ENCODE measurements at places on chromosomes 1 and 21.

DNA sequence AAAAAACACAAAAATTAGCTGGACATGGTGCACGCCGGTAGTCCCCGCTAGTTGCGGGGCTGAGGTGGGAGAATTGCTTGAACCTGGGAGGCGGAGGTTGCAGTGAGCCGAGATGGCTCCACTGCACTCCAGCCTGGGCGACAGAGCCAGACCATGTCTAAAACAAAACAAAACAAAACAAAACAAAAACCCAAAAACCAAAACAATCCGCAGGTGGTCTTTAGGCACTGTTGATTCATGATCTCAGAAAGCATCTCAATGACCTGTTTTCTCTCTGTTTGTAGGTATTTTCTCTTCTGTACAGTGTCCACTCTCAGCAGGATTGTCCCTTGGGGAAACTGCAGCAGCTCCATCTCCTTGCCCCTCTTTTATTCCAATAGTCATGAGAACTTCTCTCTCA, 74.9 kb upstream of the ADGRL2 start:
- H3K27me3 ChIP-seq = no peaks in the 10 kb centered on the region
- H3K36me3 ChIP-seq = no peaks in the 10 kb centered on the region
- no peak for DNase-seq
- H3K27ac ChIP-seq = no peak overlapping the region
- no peak overlapping the region for H3K4me3 ChIP-seq
- no peaks in the 10 kb centered on the region for H3K4me1 ChIP-seq

- no peak for DNase-seq
- no peak overlapping the region for H3K4me3 ChIP-seq
- H3K36me3 ChIP-seq = no peaks in the 10 kb centered on the region
- no peaks in the 10 kb centered on the region for H3K4me1 ChIP-seq
- H3K27ac ChIP-seq = no peak overlapping the region
Measured at GRCh38 chr1:96510911-96511310, 210.7 kb upstream of the PTBP2 start.

GRCh38 chr1:54163573-54163972, 10.8 kb upstream of the CDCP2 start:
- H3K27me3 ChIP-seq = no peaks in the 10 kb centered on the region
- H3K36me3 ChIP-seq = no peaks in the 10 kb centered on the region
- H3K4me3 ChIP-seq = no peak overlapping the region
- no peaks in the 10 kb centered on the region for H3K4me1 ChIP-seq
- no peak for DNase-seq

DNA sequence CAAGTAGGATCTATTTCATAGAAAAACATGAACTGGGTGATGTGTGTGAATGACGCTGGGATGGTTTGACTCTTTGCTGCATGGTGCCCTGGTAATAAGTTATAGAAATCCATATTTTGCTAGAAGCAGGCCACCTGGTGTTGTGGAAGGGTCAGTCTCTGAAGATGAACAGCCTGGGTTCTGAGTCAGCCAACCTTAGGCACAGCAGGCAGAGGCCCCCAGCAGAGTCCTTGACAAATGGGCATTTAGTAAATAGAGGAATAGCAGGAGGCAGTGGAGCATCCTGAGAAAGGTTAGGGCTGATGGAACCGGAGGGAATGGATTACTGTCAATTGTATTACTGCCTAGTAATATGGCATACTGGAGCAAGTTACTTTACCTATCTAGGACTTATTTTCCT, 20.9 kb downstream of the FGGY start:
- no peak for DNase-seq
- H3K4me1 ChIP-seq = peaks cover 16% of the 10 kb centered on the region
- H3K4me3 ChIP-seq = no peak overlapping the region

- H3K27ac ChIP-seq = no peak overlapping the region
- H3K27me3 ChIP-seq = no peaks in the 10 kb centered on the region
- H3K36me3 ChIP-seq = no peaks in the 10 kb centered on the region
- no peak overlapping the region for H3K4me3 ChIP-seq
- DNase-seq = no peak
Measured at GRCh38 chr1:234897754-234898454, 230.7 kb downstream of the TOMM20 start.

- H3K4me3 ChIP-seq = no peak overlapping the region
- DNase-seq = no peak
- H3K36me3 ChIP-seq = no peaks in the 10 kb centered on the region
- no peak overlapping the region for H3K27ac ChIP-seq
Measured at GRCh38 chr1:169047074-169047473, 59.4 kb upstream of the ATP1B1 start.

GRCh38 chr1:53016705-53017104, 45.3 kb upstream of the PODN start:
- peaks cover 10% of the 10 kb centered on the region for H3K4me1 ChIP-seq
- no peak overlapping the region for H3K27ac ChIP-seq
- no peaks in the 10 kb centered on the region for H3K36me3 ChIP-seq
- no peaks in the 10 kb centered on the region for H3K27me3 ChIP-seq

GRCh38 chr1:86409416-86410021, 13.4 kb upstream of the ODF2L start:
- no peaks in the 10 kb centered on the region for H3K27me3 ChIP-seq
- no peaks in the 10 kb centered on the region for H3K36me3 ChIP-seq
- DNase-seq = no peak
- H3K4me1 ChIP-seq = no peaks in the 10 kb centered on the region

DNA sequence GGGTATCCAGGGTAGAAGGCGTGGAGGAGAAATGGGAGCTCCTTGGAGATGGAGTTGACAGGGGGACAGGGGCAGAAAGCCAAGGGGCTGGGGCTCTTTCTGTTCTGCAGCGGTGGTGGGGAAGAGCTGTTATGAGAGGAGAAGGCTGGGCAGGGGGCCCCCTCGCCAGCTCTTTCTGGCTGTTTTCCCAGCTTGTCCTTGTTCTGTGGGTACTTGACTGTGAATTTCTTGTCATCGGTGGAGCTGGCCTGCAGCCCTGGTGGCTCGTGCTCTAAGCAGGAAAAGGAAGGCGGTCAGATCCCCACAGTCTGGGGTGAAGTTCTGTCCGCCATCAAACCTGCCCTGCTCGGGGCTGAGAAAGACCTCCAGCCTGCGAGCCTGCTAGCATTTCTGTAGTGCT, 7.6 kb downstream of the ZNF683 start:
- DNase-seq = no peak
- no peak overlapping the region for H3K27ac ChIP-seq
- no peaks in the 10 kb centered on the region for H3K36me3 ChIP-seq
- H3K27me3 ChIP-seq = peaks cover 2% of the 10 kb centered on the region
- H3K4me3 ChIP-seq = no peak overlapping the region
- H3K4me1 ChIP-seq = peaks cover 6% of the 10 kb centered on the region

DNA sequence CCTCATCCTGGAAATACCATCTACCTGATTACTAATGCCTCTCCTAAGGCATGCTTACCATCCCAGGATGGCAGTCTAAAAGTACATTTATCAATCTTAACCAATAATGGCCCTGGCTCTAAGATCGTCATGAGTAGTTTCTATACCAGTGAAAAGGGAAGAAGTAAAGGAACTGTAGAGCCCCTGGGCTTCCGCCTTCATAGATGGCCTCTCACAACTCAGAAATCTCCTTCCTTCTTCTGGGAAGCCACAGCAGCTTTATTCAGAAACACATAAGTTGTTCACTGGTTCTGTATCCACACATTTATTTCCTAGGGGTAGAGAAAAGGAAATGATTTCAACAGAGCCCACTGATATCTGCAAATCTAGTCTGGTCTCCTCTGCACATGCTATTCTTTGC, 41.0 kb upstream of the CD5L start:
- H3K4me3 ChIP-seq = no peak overlapping the region
- no peak overlapping the region for H3K27ac ChIP-seq
- H3K27me3 ChIP-seq = no peaks in the 10 kb centered on the region
- no peaks in the 10 kb centered on the region for H3K4me1 ChIP-seq
- DNase-seq = no peak

GRCh38 chr1:162485236-162485635, 12.4 kb upstream of the UHMK1 start:
- peaks cover 8% of the 10 kb centered on the region for H3K27me3 ChIP-seq
- DNase-seq = no peak
- H3K27ac ChIP-seq = no peak overlapping the region
- H3K4me3 ChIP-seq = no peak overlapping the region

DNA sequence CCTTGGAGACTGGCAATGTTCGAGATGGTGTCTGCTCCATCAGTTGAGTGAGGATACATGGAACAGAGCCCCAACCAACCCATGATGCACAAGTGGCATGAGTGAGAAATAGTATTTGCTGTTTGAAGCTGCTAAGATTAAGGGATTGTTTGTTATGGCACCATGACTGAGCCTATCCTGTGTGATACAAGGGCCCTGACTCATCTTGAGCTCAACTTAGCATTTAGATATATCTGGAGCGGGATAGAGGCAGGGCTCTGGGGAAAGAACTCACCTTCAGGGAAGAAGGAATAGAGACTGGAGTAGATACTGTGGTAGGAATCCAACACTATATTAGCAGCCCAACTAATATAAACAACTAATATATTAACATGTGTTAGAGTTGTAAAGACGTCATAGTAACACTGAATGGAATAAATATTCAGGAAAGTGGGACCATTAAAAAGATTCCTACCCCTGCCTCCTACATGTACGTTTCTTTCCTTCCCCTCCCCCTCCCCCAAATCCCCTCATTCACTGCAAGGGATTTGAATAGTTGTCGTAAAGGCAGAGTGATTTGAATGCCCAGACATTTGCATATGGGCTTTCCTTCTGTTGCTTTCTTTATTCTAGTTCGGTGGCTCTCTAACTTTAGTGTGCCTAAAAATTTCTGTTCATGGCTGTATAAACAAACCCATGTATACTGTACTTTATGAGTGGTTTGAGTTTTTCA, 106.6 kb upstream of the POU3F1 start:
- H3K27ac ChIP-seq = no peak overlapping the region
- no peak for DNase-seq
- H3K4me1 ChIP-seq = no peaks in the 10 kb centered on the region
- no peaks in the 10 kb centered on the region for H3K36me3 ChIP-seq
- H3K4me3 ChIP-seq = no peak overlapping the region

- H3K4me3 ChIP-seq = no peak overlapping the region
- no peaks in the 10 kb centered on the region for H3K27me3 ChIP-seq
- DNase-seq = no peak
Measured at GRCh38 chr1:217562229-217562878, 68.5 kb downstream of the GPATCH2 start.

- H3K27ac ChIP-seq = no peak overlapping the region
- no peaks in the 10 kb centered on the region for H3K27me3 ChIP-seq
- no peaks in the 10 kb centered on the region for H3K4me1 ChIP-seq
- H3K36me3 ChIP-seq = no peaks in the 10 kb centered on the region
- H3K4me3 ChIP-seq = no peak overlapping the region
Measured at GRCh38 chr1:21594935-21595897, 73.9 kb downstream of the RAP1GAP start.

DNA sequence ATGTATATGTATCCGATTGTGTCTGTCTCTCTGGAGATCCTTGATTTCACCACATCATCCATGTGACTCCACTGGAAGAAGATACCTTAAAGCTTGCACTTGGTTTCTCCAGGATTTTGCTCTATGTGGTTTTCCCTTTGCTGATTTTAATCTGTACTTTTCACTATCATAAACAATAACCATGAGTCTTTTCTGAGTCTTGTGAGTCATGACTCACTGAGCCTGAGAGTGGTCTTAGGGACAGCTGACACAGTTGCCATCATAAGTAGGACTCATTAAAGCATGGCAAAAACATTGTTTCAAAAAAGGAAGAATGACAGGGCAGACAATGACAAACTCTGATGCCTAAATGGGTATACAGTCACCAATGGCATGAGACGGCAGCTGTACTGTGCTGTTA, 226.2 kb downstream of the AKT3 start:
- no peaks in the 10 kb centered on the region for H3K36me3 ChIP-seq
- H3K4me3 ChIP-seq = no peak overlapping the region
- H3K4me1 ChIP-seq = peaks cover 5% of the 10 kb centered on the region
- no peak overlapping the region for H3K27ac ChIP-seq
- no peak for DNase-seq
- H3K27me3 ChIP-seq = no peaks in the 10 kb centered on the region

Data from tibial nerve (tissue), 4 donors.